ENCODE measurements at places on chromosomes 3 and 15. TPM values are rescaled to one million over a fixed set of nuclear protein-coding genes. Genes with fewer than 3 reads are reported as not detected.

DNA sequence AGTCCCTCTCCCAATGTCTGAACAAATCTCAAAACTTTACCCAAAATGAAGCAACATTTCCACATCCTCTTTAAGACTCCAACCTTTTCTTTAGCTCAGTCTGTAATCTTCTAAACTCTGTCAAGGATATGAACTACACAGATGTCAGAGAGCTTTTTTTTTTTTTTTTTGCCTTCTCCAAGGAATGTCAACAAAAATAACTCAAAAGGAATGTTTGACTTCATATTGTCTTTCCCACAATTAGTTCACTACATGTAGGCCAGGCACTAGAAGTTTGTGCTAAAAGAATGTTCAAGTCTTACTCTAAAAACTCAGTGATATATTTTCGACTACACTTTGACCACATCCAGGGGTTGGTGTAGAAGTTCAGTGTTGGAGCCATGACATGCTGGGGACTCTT lies 37.1 kb downstream of the ADAMTS9 start:
- H3K27me3 ChIP-seq = no peaks in the 10 kb centered on the region
- no peaks in the 10 kb centered on the region for H3K4me1 ChIP-seq
- no peak overlapping the region for H3K4me3 ChIP-seq
- H3K36me3 ChIP-seq = no peaks in the 10 kb centered on the region
- no peak for DNase-seq

DNA sequence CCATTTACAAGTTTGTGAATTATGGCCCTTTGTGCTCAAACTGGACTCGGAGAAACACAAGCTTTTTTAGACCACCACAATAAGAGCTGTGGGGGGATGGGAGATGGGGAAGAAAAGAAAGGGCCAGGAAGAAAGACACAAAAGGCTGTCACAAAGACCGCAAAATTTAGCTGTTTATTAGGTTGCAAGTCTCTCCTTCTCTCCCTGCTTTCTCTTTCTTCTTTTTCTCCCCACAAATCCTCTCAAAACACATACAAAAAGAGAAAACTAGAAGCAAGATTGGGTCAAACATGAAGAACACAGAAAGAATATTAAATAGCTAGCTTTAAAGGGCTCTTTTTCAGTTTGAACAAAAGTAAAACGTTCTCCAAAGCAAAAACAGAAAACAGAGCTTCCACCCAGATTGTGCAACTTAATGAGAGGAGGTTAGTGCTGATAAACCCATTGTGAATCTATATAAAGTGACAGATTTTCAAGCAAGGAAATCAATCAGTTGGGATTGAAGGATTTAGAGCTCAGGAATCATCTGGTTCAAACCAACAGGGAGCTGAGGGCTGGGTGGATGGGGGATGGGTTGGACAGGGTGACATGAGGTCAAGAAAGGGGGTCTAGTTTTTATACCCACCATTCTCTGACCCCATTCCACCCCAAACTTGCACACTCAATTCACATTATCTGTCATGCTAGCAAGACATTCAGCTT lies 87.3 kb downstream of the DHX30 start:
- peaks cover 2% of the 10 kb centered on the region for H3K4me1 ChIP-seq
- no peaks in the 10 kb centered on the region for H3K27me3 ChIP-seq
- DNase-seq = no peak
- H3K36me3 ChIP-seq = peaks cover 55% of the 10 kb centered on the region
- no peak overlapping the region for H3K27ac ChIP-seq
- H3K4me3 ChIP-seq = no peak overlapping the region

- H3K27me3 ChIP-seq = peaks cover 29% of the 10 kb centered on the region
- H3K36me3 ChIP-seq = no peaks in the 10 kb centered on the region
- no peak for DNase-seq
- peaks cover 26% of the 10 kb centered on the region for H3K4me1 ChIP-seq
- no peak overlapping the region for H3K27ac ChIP-seq
Measured at GRCh38 chr15:74961616-74962015, 5.0 kb upstream of the RPP25 start.

TRIM59 gene
- total RNA-seq = 23.4 TPM

DNA sequence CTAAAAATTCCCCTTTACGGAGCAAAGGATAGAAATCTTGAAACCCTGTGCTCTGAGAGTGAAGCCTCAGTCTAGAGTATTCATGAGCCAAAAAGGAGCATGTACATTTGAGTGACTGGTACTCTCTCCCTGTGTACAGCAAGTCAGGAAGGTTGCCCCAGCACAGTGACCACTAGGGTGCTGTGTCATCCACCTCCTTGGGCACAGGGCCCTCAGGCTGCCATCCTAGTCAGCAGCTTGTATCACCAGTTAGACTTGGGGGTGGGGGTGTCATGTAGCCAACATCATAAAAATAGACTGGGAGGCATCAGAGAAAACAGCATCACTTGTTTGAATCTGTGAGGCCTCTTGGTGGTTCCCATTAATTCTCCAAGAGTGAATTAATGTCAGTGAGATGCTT lies 12.0 kb downstream of the NME9 start:
- no peak overlapping the region for H3K4me3 ChIP-seq
- DNase-seq = no peak
- no peaks in the 10 kb centered on the region for H3K4me1 ChIP-seq
- no peak overlapping the region for H3K27ac ChIP-seq

DNA sequence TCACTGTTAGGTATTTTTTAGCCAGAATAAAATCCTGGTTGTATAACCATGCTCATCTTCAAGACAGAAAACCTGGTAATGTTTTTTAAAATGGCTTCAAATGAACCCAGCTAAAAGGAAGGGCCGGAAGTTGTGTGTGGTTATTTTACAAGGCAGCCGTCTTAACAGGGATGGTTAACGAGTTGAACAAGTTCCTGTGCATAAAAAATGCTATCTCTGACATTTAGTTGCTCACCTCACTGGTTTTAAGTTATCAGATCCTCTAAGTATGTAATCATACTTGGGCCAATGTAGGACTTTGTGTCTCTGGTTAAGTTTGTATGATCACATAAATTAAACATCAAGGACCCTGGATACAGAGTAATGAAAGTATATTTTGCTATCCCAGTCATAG lies 2.1 kb downstream of the ATP11B start:
- DNase-seq = no peak
- H3K27me3 ChIP-seq = no peaks in the 10 kb centered on the region
- peak overlapping the region; percentile 93 for H3K4me3 ChIP-seq
- H3K4me1 ChIP-seq = peaks cover 42% of the 10 kb centered on the region
- H3K27ac ChIP-seq = peak overlapping the region; percentile 96

Measured in activated B cell treated with CpG ODN at 0.5 μM for 24 hours (primary cell).